ENCODE measurements at places on chromosomes 6 and 20.

DNA sequence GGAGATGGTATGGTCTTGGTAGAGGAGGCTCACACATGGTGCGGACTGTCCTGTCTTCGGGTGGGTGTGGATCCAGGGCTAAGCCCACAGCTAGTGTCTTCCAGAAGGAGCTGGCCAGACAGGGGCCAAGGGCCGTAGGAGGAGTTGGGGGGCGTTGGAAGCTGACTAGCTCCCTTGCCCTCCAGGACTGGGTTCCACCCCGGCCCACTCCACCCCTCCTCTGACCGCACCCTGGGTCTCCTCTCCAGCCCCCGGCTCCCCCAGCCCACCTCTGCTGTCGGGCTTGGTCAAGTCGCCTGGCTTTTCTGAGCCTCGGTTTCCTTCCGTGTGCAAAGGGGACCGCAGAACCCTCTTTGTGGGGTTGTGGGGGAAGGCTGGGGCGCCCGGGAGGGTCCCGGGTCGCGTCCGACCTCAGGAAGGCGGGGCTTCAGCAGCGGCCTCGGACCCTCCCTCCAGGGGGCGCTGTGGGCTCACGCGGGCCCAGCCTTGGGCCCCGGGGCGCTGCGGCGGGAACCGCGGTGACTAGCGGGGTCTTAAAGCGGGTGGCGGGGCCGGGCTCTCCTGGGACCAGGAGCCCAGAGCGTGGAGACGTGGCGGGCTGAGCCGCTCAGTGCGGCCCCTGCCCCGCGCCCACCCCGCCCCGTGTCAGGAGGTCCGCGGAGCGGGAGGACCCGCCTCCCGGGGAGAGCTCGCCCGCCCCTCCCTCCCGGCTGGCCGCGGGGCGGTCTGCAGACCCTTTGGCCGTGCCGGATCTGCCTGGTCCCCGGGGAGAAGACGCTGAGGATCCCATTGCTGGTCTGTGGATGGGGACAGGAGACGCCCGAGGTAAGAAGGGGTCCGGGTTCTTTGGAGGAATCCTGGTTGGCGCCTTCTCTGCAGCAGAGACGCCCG is 5.4 kb downstream of the NPBWR2 start:
- DNase-seq, result no peak

DNA sequence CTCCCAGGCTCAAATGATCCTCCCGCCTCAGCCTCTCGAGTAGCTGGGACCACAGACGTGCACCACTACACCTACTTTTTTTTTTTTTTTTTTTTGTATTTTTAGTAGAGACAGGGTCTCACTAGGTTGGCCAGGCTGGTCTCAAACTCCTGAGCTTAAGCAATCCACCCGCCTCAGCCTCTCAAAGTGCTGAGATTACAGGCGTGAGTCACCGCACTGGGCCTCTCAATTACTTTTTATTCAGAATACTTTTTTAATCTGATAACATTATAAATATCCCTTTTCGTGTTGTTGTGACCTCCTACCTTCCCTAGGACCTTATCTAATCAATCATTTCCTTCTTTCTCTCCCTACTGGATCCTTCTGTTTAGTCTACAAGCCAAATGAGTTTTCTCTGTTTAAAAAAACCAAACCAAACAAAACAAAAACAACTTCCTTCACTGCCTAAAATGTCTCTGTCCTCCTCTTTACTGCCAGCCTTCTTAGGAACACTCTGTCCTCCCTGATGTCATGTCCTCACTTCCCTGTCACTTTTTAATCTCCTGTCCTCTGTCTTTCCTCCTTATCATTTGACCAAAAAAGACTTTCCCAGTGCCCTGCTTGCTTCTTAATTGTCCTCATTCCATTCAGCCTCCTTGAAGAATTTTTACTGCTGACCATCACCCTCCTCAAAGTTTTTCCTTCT is 85.0 kb downstream of the CAP2 start:
- DNase-seq, result no peak

- DNase-seq, result no peak
Measured at GRCh38 chr6:101614774-101615173, 221.3 kb downstream of the GRIK2 start.

- DNase-seq, result no peak
Measured at GRCh38 chr20:62885046-62885895, 23.6 kb upstream of the TCFL5 start.
